GM04504 (cell line): ENCODE measurements at places on chromosomes 11 and 22.

- DNase-seq: no peak
Measured at GRCh38 chr11:74069146-74070046, 60.5 kb upstream of the UCP3 start.

- peak; percentile 76 for DNase-seq
Measured at GRCh38 chr11:112318184-112318591, 57.5 kb upstream of the PLET1 start.

DNA sequence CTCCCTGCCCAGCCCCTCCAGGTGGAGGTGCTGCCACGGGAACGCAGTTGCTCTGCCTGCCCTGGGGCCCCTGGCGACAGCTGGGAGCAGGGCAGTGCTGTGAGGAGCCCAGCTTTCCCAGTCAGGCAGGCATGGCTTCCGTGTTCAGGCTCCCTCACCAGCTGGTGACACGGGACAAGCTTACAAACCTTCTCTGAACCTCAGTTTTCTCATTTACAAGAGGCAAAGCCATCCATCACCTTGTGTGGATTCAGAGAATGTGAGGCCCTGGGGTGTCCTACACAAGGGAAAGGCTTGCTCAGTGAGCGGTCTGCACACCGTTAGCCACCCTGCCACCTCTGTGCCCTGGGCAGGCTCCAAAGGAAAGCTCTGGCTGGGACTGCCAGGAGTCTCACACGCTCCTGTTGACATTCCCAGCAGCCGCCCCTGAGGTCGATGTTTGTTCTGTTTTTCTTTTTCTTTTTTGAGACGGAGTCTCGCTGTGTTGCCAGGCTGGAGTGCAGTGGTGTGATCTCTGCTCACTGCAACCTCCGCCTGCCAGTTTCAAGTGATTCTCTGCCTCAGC is 23.5 kb downstream of the SUN2 start:
- no peak for DNase-seq

DNA sequence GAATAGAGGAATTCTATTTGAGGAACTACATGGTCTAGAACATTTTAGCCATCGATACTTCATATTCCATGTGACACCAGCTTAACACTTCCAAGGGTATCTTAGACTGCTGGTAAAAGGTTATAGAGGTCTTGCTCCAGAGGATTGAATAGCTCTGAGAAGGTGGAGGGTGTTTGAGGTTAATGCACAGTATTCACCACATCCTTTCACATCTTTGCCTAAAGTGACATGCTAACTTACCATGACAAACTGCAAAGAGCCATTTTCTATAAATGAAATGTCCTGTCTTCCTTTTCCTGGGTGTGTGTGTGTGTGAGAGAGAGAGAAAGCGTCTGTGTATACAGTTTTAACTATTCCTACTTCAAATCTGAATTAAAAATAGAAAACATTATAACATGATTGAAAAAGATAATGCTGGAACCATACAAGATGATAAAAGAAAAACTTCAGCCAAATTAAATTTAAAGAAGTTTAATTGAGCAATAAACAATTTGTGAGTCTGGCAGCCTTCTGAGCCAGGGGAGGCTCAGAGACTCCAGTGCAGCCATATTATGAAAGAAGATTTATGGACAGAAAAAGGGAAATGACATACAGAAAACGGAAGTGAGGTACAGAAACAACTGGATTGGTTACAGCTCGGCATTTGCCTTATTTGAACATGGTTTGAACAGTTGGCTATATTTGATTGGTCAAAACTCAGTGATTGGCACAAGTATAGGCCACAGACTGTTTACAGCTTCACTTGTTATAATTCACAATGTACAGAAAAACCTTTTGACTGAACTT is 320.9 kb upstream of the CCDC179 start:
- no peak for DNase-seq

GRCh38 chr11:61155312-61155711 is 5.9 kb downstream of the VPS37C start:
- DNase-seq: no peak

GRCh38 chr11:75387736-75388294 is 11.5 kb upstream of the RPS3 start:
- no peak for DNase-seq

DNA sequence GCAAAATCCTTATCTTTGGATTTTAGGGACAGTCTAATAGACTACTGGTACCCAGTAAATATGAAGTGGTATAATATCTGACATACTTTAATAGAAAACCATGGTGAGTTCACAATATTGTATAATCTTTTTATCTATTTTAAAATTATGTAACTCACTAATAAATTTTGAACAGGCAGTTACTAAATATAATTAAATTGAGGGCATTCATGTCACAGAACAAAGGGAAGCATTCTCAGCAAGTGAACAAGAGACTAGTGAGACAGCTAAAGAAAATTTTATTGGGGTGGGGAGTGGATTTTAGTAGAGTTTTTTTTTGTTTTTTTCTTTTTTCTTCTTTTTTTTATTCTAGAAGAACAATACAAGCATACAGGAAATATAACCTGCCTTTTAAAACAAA is 55.0 kb downstream of the DNAJC24 start:
- DNase-seq: no peak

DNA sequence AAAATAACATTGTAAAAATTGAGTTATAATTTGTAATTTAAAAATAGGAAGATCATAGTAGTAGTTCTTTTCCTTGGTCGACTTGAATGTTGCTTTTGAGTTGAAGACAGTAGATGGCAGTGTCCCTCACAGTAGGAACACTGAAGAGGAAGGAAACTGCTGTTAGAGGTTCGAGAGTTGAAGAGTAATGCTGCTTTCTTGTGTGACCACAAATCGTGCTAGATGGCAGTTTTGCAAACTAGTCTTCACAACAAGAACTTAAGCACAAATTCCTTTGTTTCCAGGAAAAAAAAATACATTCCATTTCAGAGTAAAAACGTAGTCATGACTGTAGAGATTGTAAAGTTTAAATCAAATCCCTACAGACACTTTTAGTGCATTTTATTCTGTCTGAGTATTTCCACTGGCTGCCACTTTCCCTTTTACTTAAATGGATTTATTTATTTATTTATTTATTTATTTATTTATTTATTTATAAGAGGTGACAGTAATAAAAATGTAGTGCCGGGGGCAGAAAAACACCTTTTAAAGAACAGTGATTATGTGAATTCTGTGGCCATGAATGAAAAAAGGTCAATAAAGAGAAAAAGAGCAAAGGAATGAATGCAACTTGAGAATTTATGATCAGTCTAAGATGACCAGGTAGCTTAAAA is 54.6 kb downstream of the SPECC1L start:
- DNase-seq: peak; percentile 92

DNA sequence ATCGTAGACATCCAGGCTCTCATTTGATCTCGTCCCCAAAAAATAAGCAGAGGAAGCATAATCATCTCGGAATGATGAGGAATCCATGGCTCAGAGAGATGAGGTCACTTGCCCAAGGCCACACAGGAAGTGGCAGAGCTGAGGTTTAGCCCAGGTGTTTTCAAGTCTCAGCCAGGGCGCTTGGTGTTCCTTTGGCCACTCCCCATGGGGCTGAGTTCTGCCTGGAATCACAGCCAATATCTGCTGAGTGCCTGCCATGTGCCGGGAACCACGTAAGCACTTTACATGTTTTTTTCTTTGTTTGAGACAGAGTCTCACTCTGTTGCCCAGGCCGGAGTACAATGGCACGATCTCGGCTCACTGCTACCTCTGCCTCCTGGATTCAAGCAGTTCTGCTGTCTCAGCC is 29.5 kb upstream of the MYH9 start:
- DNase-seq: no peak

- DNase-seq: no peak
Measured at GRCh38 chr11:57116654-57117053, 65.1 kb upstream of the LRRC55 start.

DNA sequence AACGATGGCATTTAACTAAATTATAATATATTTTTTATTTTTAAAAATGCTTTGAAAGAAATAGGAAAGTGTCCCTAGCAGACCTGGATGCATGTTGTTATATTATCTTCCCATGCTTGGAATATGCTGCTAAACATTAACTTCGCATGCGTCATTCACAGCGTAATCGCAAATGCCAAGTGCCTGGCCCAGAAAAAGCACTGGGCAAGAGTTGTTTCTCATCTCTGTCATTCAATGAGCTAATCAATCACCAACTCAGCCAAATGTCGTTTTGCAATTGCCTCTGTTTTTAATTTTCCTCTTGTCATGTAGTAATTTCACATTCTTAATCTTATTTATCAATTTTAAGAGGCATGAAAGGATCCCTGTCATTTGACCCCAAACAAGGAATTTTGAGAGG is 1421.9 kb downstream of the BRD1 start:
- no peak for DNase-seq

GRCh38 chr11:2540223-2540991 is 95.6 kb downstream of the KCNQ1 start:
- no peak for DNase-seq

DNA sequence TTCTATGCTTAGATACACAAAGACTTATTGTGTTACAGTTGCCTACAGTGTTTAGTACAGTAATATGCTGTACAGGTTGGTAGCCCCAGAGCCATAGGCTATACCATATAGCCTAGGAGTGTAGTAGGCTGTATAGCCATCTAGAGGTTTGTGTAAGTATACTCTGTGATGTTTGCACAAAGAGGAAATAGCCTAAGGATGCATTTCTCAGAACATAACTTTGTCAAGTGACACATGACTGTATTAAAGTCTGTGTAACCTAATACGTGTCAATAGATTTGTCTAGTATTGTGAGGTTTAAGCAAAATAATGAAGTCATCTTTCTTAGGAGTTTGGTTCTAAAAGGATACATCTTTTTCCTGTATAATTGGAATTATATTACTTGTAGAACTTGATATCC is 5.5 kb downstream of the ZC3H12C start:
- DNase-seq: no peak

GRCh38 chr11:120028181-120028896 is 109.6 kb downstream of the TRIM29 start:
- no peak for DNase-seq

GRCh38 chr11:7511401-7511800 is 2.4 kb upstream of the PPFIBP2 start:
- no peak for DNase-seq

DNA sequence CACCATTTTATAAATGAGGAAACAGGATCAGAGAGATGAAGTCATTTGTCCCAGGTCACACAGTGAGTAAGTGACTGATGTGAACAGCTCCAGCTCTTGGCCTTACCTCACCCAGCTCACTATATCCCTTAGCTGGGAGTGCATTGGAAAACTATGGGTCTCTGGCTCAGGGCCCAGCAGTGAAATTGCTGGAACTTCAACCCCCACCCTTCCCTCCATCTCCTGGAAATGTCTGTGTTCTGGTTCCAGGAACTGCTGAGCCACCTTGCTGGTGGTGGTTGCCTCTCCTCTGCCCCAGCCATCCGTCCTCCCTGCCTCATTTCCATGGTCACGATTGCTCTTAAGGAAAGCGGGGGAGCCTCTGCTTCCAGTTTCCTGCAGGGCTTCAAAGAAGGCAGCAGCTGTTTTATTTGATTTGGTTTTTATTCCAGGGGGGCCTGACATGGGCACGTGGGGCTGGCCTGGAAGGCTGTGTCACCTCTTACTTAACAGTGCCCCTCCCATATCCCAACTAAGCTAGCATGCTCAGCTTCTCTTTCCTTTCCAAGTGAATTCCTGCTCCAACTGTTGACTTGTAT is 46.2 kb upstream of the CSTF3 start:
- DNase-seq: no peak

- DNase-seq: no peak
Measured at GRCh38 chr22:27768027-27768653, 33.4 kb downstream of the MN1 start.

- DNase-seq: no peak
Measured at GRCh38 chr11:70674605-70675004, 276.3 kb downstream of the CTTN start.

GRCh38 chr11:88151709-88152265 is 23.5 kb downstream of the RAB38 start:
- no peak for DNase-seq

DNA sequence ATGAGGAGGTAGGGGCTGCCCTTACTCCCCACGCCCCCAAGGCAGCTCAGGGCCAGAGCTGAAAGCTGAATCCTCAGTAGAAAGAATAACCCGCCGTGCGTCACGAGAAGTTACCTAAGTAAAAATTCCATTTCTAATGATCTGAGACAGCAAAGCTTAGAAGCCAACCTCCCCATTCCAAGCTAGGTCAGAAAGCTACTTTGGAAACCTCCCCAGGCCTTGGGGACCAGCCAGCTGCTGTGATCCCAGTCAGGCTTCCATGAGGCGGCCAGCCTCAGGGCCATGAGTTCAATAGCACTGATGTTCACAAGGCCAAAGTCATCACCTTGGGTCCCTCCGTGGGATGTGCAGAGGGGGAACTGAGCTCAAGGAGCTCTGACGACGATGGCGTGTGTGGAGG is 6.9 kb downstream of the SHISAL1 start:
- no peak for DNase-seq

- no peak for DNase-seq
Measured at GRCh38 chr11:67493548-67494370, 10.9 kb downstream of the AIP start.

- DNase-seq: no peak
Measured at GRCh38 chr11:65553301-65554001, 4.7 kb downstream of the LTBP3 start.

GRCh38 chr11:1926156-1927025 is 6.9 kb downstream of the TNNT3 start:
- no peak for DNase-seq

GRCh38 chr11:20840341-20840740 is 171.0 kb downstream of the NELL1 start:
- DNase-seq: no peak

DNA sequence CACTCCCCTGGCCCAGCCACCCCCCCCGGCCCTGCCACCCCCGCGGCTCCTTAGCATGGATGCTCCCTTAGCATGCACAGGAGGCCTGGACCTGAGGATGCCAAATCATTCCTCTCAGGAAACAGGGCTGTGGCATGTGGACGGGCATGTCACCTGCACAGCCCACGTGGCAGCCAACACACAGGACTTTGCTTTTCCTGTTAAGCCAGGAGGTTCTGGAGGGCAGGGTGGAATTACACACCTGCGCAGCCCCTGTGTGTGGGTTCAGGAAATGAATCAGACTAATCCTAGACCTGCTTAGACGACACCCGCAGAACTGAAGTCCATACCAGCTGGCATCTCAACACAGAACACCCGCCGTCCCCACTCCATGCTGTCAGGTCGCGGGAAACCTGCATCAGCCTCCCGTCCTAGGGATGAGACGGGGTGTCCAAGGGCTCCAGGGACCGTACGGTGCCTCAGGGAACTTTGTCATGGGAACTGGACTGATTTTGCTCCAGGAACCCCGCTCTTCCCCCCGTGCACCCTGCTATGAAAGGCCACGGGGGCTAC is 10.2 kb downstream of the CERK start:
- DNase-seq: no peak
